Cortex of kidney (tissue), 1 donor: ENCODE measurements at places on chromosomes 5 and 9.

DNA sequence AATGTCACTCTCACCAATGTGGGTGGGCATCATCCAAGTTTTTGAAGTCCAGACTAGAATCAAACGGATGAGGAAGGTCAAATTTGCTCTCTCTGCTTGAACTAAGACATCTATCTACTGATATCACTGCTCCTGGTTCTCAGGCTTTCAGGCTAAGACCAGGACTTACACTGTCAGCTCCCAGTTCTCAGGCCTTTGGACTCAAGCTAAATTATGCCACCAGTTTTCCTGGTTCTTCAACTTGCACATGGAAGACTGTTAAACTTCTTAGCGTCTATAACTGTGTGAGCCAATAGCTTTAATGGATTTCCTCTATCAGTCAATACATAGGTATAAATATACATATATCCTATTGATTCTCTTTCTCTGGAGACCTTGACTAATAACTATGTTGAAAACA is 35.3 kb downstream of the LYRM7 start:
- DNase-seq = no peak

GRCh38 chr5:157911568-157911967 is 52.6 kb upstream of the CLINT1 start:
- DNase-seq = no peak

GRCh38 chr9:122355336-122355875 is 15.4 kb upstream of the PTGS1 start:
- DNase-seq = no peak

GRCh38 chr5:82694711-82695285 is 382.4 kb downstream of the TMEM167A start:
- no peak for DNase-seq

DNA sequence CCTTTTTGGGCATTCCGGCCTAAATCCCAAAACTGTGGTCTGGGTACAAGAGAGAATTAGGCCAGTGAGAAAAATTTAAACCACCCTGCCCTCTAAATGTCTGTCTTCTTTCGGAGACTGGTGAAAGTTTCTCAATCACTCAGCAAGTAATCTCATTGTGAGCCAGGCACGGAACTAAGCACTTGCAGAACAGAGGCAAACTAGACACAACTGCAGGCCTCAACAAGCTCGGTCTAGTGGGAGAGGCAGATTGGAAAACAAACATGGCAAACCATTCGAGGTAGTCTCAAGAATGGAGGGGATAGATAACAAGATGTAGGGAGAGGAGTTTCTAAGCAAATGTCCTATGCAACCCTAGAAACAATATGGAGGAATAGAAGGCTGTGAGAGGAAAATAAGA is 8.9 kb upstream of the C5orf58 start:
- DNase-seq = no peak

DNA sequence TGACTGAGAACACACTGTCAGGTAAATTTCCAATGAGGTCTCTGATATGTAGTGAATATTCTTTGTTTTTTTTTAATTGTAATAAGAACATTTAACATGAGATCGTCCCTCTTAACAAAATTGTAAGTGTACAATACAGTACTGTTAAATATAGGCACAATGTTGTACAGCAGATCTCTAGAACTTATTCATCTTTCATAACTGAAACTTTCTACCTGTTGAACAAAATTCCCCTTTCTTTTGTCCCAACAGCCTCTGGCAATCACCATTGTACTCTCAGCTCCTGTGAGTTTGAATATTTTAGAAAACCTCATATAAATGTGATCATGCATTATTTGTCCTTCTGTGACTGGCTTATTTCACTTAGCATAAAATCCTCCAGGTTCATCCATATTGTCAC is 10.6 kb upstream of the PRLR start:
- DNase-seq = no peak

- no peak for DNase-seq
Observed at GRCh38 chr5:61263072-61263471, 69.0 kb upstream of the ZSWIM6 start.

DNA sequence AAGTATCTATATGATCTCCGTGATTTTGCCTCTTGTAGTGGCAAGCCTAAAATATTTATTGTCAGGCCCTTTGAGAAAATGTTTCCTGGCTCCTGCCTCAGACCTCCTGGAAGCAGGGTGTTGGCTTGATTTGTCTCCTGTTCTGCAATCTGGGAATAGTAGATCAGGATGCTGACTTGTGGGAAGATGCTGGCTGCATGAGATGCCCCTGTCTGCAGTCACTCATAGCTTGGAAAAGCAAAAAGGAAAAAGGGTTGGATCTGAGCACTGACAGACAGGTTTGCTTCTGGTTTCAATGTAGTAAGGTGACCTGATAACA is 16.7 kb downstream of the TJP2 start:
- DNase-seq = no peak

DNA sequence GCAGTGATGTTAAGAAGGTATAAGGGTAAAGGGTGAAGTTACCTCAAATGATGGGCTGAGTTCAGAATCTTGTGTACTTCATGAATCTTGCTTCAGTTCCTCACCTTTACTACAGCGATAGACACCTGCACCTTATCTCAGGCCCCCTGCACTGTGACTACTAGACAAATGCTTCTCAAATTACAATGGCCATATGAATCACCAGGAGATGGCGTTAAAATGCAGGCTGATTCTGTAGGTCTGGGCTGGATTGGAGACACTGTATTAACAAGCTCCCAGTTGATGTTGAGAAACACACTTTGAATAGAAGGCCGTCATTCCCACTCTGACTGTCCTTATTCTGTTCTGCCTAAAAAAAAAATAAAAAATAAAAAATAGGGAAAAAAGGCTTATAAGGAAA is 29.8 kb downstream of the TARS1 start:
- DNase-seq = no peak

- DNase-seq = no peak
Observed at GRCh38 chr9:129987941-129988340, 55.0 kb downstream of the FNBP1 start.

DNA sequence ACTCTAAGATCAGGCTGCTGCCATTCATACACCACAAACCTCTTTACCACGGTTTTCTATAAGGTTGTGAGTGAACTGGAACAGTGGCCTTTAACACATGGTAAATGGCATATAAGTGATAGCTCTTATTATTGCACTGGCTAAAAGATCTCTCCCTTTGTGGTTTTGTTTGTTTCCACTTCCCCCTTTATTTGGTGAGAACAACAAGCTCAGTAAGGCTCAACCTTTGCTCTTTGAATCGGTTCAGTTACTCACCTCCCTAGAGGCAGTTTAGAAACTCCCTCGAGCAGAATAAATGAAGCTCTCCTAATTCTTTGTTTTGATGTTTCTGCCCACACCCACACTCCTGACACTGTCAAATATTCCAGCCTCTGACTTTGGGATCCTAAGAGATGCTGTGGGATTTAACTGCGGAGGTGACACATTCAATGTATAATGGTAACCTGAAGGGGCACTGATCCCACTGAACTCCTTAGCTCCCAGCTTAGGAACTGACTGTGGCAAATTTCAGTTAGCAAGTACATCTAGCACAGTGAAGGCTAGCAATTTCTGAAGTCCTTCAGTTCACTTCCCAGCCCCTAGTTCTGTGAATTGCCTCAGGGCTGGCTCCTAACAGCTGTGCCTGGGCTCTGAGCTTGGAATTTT is 22.5 kb upstream of the RAD23B start:
- no peak for DNase-seq

DNA sequence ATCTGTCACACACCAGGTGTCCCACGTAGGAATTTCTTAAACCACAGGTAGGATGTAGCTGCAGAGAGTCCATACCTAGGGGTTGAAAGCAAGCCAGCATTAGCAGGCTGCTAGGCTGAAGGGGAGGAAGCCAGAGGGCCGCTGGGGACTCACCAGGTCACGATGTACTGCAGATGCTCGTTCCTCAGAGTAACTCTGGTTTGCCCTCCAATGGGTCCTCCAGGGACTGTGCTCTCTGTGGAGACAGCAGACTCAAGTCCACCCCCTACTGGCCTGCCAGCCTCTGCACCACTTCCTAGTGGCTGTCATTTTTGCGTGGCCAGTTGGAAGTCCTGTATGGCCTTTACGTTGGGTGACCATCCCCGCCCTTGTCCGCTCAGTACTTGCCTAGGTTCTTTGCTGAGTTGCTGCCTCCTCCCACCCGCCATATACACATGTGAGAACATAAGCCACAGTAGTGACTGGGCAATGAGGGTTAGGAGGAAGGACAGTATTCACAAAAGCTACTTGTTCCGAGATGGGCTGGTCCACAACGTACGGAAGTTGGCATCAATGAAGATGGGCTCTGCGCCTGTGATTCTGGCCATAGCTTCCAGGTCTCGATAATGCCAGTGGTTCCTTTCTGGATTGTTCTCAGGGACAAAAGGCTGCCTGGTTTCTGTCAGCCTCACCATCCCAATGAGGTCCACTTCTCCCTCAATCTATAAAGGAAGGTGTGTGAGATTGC is 4.1 kb downstream of the RPL7A start:
- DNase-seq = no peak

DNA sequence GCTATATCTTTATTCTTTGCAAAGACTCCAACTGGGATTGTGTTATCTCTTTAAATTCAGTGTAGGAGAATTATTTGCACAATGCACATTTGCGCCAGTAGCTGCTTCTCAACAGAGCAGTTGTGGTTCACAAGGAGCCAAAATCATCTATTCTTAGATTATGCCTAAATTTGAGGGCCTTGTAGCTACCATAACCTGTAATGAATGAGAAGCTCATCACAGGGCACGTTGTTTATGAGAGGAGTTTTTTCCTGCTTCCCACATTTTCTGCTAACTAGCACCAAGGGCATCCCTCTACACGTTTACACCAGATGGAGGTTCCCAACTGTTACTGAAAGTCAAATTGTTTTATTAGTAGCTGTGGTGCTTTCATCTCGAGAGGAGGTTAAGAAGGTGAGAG is 322.4 kb downstream of the TMEM161B start:
- no peak for DNase-seq

DNA sequence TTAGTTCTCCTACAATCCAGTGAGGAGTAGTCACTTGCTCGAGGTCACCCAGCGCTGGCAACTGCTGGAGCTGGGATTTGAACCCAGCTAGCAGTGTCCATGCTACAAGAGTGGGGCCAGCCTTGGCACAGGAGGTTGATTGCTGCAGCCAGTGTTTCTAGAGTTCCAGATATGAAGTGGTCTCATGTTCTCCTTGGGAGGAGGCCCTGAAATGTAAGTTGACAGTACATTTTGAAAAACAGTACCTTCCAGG is 802 bp downstream of the CCDC107 start:
- no peak for DNase-seq

DNA sequence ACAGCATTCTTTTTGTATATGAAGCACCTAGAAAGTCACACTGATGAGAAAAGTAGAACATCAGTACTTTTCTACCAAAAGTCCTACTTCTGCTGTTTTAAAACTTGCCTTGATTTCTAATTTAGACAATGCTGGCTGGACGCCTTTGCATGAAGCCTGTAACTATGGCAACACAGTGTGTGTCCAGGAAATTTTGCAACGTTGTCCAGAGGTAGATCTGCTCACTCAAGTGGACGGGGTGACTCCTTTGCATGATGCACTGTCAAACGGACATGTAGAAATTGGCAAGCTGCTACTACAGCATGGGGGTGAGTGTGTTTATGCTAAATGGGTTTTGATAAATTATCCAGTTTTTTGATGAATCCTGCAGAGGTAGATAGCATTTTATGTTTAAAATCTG is 73.5 kb downstream of the SLF1 start:
- no peak for DNase-seq

DNA sequence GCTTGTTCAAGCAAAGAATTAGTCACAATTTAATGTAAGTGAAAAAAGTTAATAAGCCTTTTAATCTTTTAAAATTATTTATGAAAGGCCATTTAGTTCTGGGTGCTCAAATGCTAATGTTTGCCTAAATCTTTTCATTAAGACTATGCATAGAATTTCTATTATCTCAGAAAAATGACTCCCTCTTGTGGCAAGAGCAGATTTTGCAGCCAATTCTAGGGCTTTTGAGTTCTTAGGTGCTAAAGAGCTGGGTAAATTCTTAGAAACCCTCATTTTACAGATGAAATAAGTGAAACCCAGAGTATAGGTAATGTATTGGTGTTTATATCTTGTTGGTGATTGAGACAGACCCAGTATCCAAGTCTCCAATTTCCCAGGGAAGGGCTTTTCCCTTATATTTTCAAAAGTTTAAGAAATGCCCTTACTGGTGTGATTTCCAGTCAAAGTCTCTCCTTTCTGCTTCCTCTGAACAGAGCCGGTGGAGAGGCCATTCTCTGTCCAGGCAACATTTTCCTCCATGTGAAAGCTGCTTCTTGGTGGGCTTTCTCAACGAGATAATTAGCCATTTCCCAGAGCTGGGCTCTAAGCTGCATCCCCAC is 24.1 kb upstream of the PCSK5 start:
- DNase-seq = no peak

GRCh38 chr5:123174916-123175481 is 86.0 kb downstream of the PRDM6 start:
- DNase-seq = no peak

- DNase-seq = no peak
Observed at GRCh38 chr9:134995792-134996120, 78.0 kb upstream of the FCN1 start.

GRCh38 chr5:13081116-13081515 is 863.4 kb downstream of the DNAH5 start:
- DNase-seq = no peak

GRCh38 chr5:171031977-171032376 is 170.2 kb downstream of the RANBP17 start:
- no peak for DNase-seq

DNA sequence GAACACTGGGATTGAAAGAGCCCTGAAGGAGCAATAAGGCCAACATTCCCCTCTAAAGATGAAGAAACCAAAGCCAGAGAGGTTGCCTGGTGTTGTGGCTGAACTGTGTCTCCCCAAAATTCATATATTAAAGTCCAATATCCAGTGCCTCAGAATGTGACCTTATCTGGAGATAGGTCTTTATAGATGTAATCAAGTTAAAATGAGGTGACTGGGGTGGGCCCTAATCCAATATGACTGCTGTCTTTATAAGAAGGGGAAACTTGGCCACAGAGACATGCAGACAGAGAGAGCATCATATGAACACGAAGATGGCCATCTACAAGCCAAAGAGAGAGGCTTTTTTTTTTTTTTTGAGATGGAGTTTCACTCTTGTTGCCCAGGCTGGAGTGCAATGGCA is 66.9 kb upstream of the PLPP1 start:
- no peak for DNase-seq

GRCh38 chr5:5492087-5492933 is 69.8 kb downstream of the ICE1 start:
- DNase-seq = no peak

DNA sequence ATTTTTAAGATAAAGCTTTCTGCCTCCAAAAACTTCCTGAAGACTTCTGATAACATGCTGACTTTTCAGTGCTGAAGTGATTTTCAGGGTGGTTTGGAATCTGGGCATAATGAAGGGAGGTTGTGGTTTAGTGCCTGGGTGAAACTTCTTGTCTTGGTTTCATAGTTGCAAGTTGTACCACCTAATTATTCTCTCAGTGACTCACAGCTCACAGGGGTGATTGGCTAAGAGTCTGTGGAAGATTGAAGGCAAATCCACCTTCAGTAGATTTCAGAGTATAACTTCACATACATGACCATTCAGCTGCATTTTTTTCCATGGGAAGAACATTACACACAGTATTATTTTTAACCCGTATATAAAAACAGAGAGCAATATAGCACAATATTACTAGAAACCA is 199.9 kb downstream of the PTTG1 start:
- DNase-seq = no peak

GRCh38 chr5:31194468-31194813 is 955 bp downstream of the CDH6 start:
- DNase-seq = no peak

GRCh38 chr9:130825351-130825651 is 9.8 kb upstream of the ABL1 start:
- no peak for DNase-seq

- DNase-seq = no peak
Observed at GRCh38 chr9:88990729-88991065, 571 bp upstream of the S1PR3 start.
